Right atrium auricular region (tissue), 2 donors: ENCODE measurements at places on chromosomes 11 and 22. TPM values are rescaled to one million over a fixed set of nuclear protein-coding genes. Genes with fewer than 3 reads are reported as not detected.
A peak's percentile ranks its signal among the peaks of the same experiment; 100 is the strongest.

- no peak overlapping the region for H3K27ac ChIP-seq
- no peaks in the 10 kb centered on the region for H3K36me3 ChIP-seq
- H3K4me3 ChIP-seq = no peak overlapping the region
- no peaks in the 10 kb centered on the region for H3K4me1 ChIP-seq
- DNase-seq = no peak
- no peaks in the 10 kb centered on the region for H3K27me3 ChIP-seq
These were observed 76.5 kb downstream of the TMPRSS5 start for GRCh38 chr11:113629562-113629961.

DNA sequence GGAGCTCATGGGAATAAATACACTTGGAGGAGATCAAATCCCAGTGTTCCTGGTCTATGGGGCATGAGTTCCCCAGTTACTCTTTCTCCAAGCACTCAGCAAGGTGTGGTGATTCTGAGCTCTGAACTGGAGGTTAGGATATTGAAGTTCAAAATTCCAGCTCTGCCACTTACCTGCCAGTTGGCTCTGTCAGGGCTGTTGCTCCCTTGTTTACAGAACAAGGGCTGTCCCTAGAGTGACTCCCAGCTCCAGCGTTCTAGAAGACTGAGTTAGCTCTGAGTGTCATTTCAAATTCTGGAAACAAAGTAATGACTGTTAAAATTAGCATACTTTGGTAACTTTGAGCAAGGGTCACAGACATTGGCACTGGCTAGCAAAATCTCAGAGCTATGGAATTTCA lies 69.7 kb upstream of the ZBED5 start:
- no peak overlapping the region for H3K4me3 ChIP-seq
- peaks cover 18% of the 10 kb centered on the region for H3K4me1 ChIP-seq
- no peaks in the 10 kb centered on the region for H3K27me3 ChIP-seq
- DNase-seq = no peak

CCDC116 gene
- total RNA-seq = not detected

DNA sequence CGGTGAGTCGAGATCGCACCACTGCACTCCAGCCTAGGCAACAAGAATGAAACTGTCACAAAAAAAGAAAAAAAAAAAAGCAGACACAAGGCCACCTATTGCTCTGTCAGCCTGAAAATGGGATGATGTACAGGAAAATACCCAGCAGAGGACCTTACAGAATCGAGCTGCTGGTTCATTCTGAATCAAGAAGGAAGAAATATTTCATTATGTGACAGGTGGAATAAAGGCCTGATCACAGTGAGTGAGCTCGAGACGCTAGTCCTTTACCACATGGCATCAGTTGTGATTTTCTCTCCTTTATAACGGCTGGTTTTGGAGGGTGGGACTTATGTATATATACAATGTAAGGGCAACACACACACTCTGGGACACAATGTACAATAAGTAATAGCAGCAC lies 340.0 kb downstream of the LARGE1 start:
- H3K4me1 ChIP-seq = peaks cover 19% of the 10 kb centered on the region
- H3K36me3 ChIP-seq = no peaks in the 10 kb centered on the region
- no peaks in the 10 kb centered on the region for H3K27me3 ChIP-seq

MPZL2 gene
- total RNA-seq = 13.8 TPM

ARHGAP8 gene
- 0.24 TPM for total RNA-seq

DNA sequence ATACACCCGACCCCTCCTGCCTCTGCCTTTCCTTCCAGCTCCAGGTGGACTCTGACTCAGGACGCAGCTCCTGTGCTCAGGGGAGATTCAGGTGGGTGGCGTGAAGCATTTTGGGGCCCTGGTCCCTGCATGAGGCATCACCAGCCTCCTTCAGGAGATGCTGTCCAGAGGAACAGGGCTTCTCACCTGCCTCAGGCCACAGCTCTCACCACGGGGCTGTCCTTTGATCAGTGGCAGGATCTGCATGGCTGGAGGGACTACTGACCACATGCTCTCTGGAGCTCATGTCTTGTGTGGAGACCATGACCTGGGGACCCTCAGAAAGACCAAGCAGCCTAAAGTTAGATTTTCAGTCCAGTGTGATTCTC lies 58.8 kb downstream of the GGTLC2 start:
- no peak overlapping the region for H3K4me3 ChIP-seq
- H3K4me1 ChIP-seq = no peaks in the 10 kb centered on the region
- DNase-seq = no peak

- DNase-seq = no peak
- no peak overlapping the region for H3K4me3 ChIP-seq
- peaks cover 45% of the 10 kb centered on the region for H3K4me1 ChIP-seq
These were observed 40.3 kb downstream of the IRAG1 start for GRCh38 chr11:10653261-10653660.

BACE1 gene
- total RNA-seq = 11.9 TPM

MFNG gene
- 9.9 TPM for total RNA-seq

- peak; percentile 69 for DNase-seq
- H3K4me3 ChIP-seq = no peak overlapping the region
- no peaks in the 10 kb centered on the region for H3K27me3 ChIP-seq
- H3K4me1 ChIP-seq = no peaks in the 10 kb centered on the region
These were observed 34.6 kb downstream of the NFAM1 start for GRCh38 chr22:42397332-42398249.

GRCh38 chr11:62444236-62444833 lies 25.5 kb downstream of the SCGB1A1 start:
- no peaks in the 10 kb centered on the region for H3K36me3 ChIP-seq
- peak overlapping the region; percentile 34 for H3K4me3 ChIP-seq
- peak; percentile 86 for DNase-seq
- no peaks in the 10 kb centered on the region for H3K4me1 ChIP-seq

GRCh38 chr11:61949169-61950034 lies 749 bp upstream of the BEST1 start:
- peak; percentile 95 for DNase-seq
- H3K4me1 ChIP-seq = no peaks in the 10 kb centered on the region
- H3K27me3 ChIP-seq = no peaks in the 10 kb centered on the region
- peak overlapping the region; percentile 43 for H3K27ac ChIP-seq
- no peak overlapping the region for H3K4me3 ChIP-seq
- no peaks in the 10 kb centered on the region for H3K36me3 ChIP-seq
